H9 (cell line): ENCODE measurements at places on chromosomes 1 and 21. TPM values are rescaled to one million over a fixed set of nuclear protein-coding genes. Genes with fewer than 3 reads are reported as not detected.

DNA sequence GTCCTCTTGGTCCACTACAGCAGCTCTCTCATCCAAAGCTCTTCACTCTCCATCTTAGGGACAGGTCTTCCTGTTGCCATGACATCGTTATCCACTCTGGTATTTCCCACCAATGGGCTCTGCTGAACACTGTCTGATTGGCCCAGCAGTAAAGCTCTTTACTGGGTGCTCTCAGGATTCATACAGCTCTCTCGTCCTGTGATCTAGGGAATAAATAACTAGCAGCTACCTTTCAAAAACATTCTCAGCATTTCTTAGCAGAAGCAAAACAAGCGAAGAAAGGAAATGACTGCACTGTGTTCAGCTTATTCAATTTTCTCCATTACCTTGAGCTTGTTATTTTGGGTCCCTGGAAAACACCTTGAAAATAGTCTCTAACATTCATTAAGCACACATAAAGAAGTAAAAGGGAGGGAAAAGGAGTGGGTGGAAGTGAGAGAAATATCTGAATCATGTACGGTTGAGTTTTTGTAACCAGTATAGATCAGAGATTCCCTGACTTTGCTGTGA is 163.4 kb upstream of the SGIP1 start:
- peaks cover 7% of the 10 kb centered on the region; the same call in 1 of the 3 replicates for H3K36me3 ChIP-seq
- H3K4me3 ChIP-seq: no peak overlapping the region
- no peaks in the 10 kb centered on the region for H3K4me1 ChIP-seq
- H3K27ac ChIP-seq: no peak overlapping the region
- no peaks in the 10 kb centered on the region for H3K27me3 ChIP-seq

DNA sequence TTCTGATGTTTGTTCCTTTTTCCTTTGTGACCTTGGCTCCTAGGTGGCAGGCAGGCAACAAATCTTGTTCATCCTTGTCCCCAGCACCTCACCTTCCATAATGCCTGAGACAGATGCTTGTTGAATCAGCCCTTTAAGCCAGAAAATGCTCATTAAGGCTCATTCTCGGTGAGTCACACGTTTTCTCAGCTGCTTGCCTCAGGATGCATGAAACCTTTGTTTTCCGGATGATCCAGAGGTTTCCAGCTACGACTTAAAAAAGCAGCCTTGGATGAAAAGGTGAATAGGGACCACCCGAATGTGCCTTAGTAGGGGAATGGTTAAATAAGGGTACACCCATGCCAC is 4.6 kb upstream of the ATP13A2 start:
- no peak overlapping the region for H3K4me3 ChIP-seq
- no peak for DNase-seq
- H3K27ac ChIP-seq: no peak overlapping the region
- H3K36me3 ChIP-seq: peaks cover 33% of the 10 kb centered on the region
- no peaks in the 10 kb centered on the region for H3K27me3 ChIP-seq

- no peak overlapping the region for H3K27ac ChIP-seq
- H3K4me1 ChIP-seq: no peaks in the 10 kb centered on the region
- no peak overlapping the region for H3K4me3 ChIP-seq
- DNase-seq: no peak
- no peaks in the 10 kb centered on the region for H3K27me3 ChIP-seq
Measured at GRCh38 chr1:208641579-208642280, 397.5 kb upstream of the PLXNA2 start.

DNA sequence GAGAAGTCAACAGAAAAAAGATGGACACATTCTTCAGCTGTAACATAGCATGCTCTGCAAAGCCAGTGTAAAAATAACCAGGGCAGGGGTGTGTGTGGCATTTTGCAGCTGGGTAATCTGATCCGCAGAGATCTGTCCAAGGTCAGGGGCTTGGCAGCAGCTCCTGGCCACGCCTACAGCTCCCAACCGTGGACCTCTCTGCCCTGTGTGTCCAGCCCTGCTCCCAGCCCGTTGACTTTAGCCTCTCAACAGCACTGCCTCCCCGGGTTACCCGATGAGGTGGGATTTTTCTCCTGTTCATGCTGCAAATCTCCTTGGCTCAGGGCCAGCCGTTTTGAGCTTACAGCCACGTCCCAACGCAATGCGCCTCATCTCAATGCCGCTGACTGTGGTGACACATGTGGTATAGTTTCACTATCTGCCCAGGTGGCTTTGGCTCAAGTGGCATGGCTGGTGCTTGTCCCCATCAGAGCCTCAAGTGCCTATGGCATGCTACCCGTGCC is 68.1 kb downstream of the VWA5B1 start:
- no peak overlapping the region for H3K27ac ChIP-seq
- H3K36me3 ChIP-seq: no peaks in the 10 kb centered on the region
- DNase-seq: peak; percentile 38
- no peaks in the 10 kb centered on the region for H3K4me1 ChIP-seq
- no peaks in the 10 kb centered on the region for H3K27me3 ChIP-seq

ACTA1 gene
- total RNA-seq: 48.5 and 51.3 TPM in 2 replicates

PRR9 gene
- total RNA-seq: not detected in 2 replicates
